Mesendoderm (in vitro differentiated cells): ENCODE measurements at places on chromosomes 12 and 14.

GRCh38 chr12:28209782-28210181 lies 19.5 kb downstream of the CCDC91 start:
- H3K27me3 ChIP-seq = no peaks in the 10 kb centered on the region
- H3K4me3 ChIP-seq = no peak overlapping the region
- peak; percentile 61 for DNase-seq
- no peaks in the 10 kb centered on the region for H3K36me3 ChIP-seq

DNA sequence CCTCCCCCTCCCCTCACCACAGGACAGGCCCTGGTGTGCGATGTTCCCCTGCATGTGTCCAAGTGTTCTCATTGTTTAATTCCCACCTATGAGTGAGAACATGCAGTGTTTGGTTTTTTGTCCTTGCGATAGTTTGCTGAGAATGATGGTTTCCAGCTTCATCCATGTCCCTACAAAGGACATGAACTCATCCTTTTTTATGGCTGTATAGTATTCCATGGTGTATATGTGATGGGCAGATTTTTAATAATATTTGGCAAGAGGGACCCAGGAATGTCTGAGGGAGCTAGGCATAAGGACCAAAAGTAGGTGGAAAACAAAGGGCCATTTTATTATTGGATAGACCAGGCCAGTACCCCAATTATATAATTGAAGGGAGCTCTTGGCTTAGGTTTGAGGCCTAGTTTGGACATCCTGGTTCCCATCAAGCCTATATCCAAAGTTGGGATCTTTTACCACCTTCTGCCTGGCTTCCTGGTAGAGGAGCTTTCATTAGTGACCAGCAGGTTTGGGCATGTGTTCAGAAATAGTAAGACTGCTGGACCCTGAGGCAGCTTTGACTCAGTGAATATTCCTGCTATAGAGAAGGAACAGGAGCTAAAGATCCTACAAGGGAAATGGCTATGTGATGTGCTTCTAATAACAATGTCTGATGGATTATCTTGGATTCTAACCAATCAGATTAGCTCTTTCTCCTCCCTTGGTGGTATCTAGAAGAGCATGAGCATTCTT lies 76.0 kb downstream of the CAND1 start:
- no peaks in the 10 kb centered on the region for H3K36me3 ChIP-seq
- DNase-seq = no peak
- H3K27me3 ChIP-seq = no peaks in the 10 kb centered on the region
- H3K4me3 ChIP-seq = no peak overlapping the region
- H3K4me1 ChIP-seq = no peaks in the 10 kb centered on the region
- H3K27ac ChIP-seq = no peak overlapping the region

DNA sequence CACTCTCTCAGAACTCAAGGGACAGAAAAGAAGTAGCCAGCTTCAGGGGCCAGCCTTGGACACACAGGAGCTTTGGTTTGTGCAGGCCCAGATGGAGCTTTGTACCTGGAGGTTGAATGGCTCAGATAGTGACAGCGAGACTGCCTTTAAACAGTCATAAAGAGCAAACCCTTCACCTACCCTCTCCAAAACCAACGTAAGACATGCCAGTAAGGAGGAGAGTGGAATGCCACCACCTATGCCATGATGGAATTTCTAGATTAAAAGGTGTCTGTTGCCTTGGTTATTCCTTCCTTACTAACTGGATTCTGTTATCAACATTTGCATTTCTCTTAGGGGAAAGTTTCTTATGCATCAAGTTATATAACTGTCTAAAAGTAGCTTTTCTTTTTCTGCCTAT lies 98.1 kb downstream of the EML1 start:
- no peaks in the 10 kb centered on the region for H3K36me3 ChIP-seq
- no peaks in the 10 kb centered on the region for H3K27me3 ChIP-seq
- H3K4me1 ChIP-seq = no peaks in the 10 kb centered on the region

GRCh38 chr12:41521872-41522379 lies 333.8 kb downstream of the PDZRN4 start:
- no peak for DNase-seq
- H3K27me3 ChIP-seq = no peaks in the 10 kb centered on the region
- no peaks in the 10 kb centered on the region for H3K4me1 ChIP-seq
- H3K4me3 ChIP-seq = no peak overlapping the region

GRCh38 chr12:39867631-39868327 lies 238.1 kb downstream of the SLC2A13 start:
- no peaks in the 10 kb centered on the region for H3K36me3 ChIP-seq
- H3K4me3 ChIP-seq = no peak overlapping the region
- H3K27ac ChIP-seq = no peak overlapping the region
- DNase-seq = no peak
- no peaks in the 10 kb centered on the region for H3K27me3 ChIP-seq
- no peaks in the 10 kb centered on the region for H3K4me1 ChIP-seq

GRCh38 chr12:124683152-124684124 lies 116.0 kb upstream of the NCOR2 start:
- H3K4me1 ChIP-seq = peaks cover 3% of the 10 kb centered on the region
- H3K27me3 ChIP-seq = no peaks in the 10 kb centered on the region
- H3K27ac ChIP-seq = no peak overlapping the region
- no peak overlapping the region for H3K4me3 ChIP-seq
- H3K36me3 ChIP-seq = no peaks in the 10 kb centered on the region
- DNase-seq = peak; percentile 88

DNA sequence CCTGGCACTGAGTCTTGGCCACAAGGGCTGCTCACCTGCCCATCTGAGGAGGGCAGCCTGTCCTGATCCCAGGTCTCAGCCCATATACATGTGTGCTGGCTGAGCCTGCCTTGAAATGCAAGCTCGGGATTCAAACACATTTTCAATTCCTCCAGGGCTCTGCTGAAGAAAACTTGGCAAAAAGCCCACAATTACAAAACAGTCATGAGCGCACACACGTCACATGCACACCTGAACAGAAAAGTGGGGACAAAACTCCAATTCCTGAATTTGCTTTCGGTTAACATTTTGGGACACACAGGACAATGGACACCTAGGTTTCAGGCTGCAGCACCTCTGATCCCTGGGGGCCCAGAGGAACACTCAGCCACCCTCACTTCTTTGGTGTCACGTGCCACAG lies 113.9 kb downstream of the RBM19 start:
- no peaks in the 10 kb centered on the region for H3K36me3 ChIP-seq
- DNase-seq = no peak
- no peaks in the 10 kb centered on the region for H3K27me3 ChIP-seq
- H3K27ac ChIP-seq = no peak overlapping the region

GRCh38 chr12:2641207-2641606 lies 153.6 kb upstream of the FKBP4 start:
- H3K4me3 ChIP-seq = no peak overlapping the region
- peaks cover 12% of the 10 kb centered on the region for H3K4me1 ChIP-seq
- H3K27me3 ChIP-seq = no peaks in the 10 kb centered on the region
- no peak overlapping the region for H3K27ac ChIP-seq
- H3K36me3 ChIP-seq = no peaks in the 10 kb centered on the region
- DNase-seq = peak; percentile 82

- H3K4me3 ChIP-seq = no peak overlapping the region
- no peaks in the 10 kb centered on the region for H3K36me3 ChIP-seq
- no peak overlapping the region for H3K27ac ChIP-seq
- no peaks in the 10 kb centered on the region for H3K4me1 ChIP-seq
- H3K27me3 ChIP-seq = no peaks in the 10 kb centered on the region
Measured at GRCh38 chr12:66166561-66166960, 3.2 kb downstream of the TMBIM4 start.

GRCh38 chr12:81692008-81692407 lies 67.1 kb downstream of the PPFIA2 start:
- peak; percentile 46 for DNase-seq
- H3K27me3 ChIP-seq = no peaks in the 10 kb centered on the region
- H3K27ac ChIP-seq = no peak overlapping the region
- H3K4me3 ChIP-seq = no peak overlapping the region

GRCh38 chr12:103821773-103822172 lies 19.3 kb downstream of the NT5DC3 start:
- no peak for DNase-seq
- H3K4me3 ChIP-seq = no peak overlapping the region
- H3K27me3 ChIP-seq = no peaks in the 10 kb centered on the region
- no peak overlapping the region for H3K27ac ChIP-seq

DNA sequence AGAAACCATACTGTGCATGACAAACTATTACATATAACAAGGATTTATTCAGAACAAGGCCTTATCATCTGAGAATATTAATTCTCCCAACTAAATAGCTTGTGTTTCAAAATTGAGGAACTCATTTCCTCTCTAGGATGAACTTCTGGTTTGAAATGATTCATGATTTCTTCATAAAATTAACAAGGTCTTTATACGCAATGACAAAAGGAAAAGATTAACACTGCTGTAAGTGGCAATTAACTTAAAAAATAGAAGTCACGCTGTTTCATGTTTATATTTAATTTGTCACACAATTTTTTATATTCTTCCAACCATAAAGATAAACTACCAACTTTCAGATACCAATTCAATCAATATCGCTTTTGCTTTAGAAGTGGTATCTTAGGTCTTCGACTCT lies 80.8 kb downstream of the GRIP1 start:
- H3K36me3 ChIP-seq = no peaks in the 10 kb centered on the region
- no peaks in the 10 kb centered on the region for H3K27me3 ChIP-seq
- H3K27ac ChIP-seq = no peak overlapping the region
- no peak overlapping the region for H3K4me3 ChIP-seq
- no peaks in the 10 kb centered on the region for H3K4me1 ChIP-seq

GRCh38 chr12:110718222-110718908 lies 24.3 kb downstream of the PPP1CC start:
- H3K4me3 ChIP-seq = no peak overlapping the region
- H3K4me1 ChIP-seq = no peaks in the 10 kb centered on the region
- no peak overlapping the region for H3K27ac ChIP-seq

DNA sequence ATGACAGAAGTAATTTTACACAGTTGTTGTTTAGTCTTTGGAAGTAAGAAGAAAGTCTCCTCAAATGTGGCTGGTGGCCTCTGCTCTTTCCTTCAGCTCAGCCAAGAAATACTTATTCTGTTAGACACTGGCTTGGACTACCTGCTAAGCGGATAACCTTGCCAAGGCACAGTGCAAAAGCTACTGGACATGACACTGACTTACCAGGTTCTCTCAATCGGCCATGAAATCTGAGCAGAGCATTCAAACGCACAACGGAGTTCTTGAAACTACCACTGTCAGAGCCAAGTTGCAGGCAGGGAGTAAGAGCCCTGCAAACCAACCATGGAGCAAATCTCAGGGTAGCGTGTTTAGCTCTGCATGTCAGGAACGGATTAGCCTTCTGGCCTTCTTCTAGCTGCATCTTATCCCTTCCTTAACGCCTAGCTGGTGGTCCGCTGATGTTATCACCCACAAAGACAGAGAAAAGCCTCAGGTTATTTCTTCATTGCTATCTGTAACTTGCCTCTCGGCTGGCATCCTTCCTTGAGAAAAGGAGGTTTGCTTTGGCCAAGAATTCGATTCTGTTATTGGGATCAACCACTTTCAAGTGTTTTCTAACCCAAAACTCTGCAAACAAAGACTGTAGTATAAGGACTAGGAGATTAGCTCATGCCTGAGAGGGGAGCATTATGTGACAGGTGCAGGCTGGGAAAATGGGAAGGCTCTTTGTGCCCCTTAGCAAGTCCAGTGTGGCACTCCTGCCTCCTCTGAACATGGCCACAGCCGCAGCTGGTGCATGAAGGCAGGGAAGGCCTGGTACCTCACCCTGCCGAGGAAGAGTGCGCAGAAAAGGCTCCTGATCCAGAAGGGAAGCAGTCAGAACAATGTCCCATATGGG lies 223.4 kb downstream of the GLT1D1 start:
- H3K4me3 ChIP-seq = no peak overlapping the region
- no peaks in the 10 kb centered on the region for H3K27me3 ChIP-seq
- DNase-seq = peak; percentile 62
- no peaks in the 10 kb centered on the region for H3K4me1 ChIP-seq
- H3K36me3 ChIP-seq = no peaks in the 10 kb centered on the region

DNA sequence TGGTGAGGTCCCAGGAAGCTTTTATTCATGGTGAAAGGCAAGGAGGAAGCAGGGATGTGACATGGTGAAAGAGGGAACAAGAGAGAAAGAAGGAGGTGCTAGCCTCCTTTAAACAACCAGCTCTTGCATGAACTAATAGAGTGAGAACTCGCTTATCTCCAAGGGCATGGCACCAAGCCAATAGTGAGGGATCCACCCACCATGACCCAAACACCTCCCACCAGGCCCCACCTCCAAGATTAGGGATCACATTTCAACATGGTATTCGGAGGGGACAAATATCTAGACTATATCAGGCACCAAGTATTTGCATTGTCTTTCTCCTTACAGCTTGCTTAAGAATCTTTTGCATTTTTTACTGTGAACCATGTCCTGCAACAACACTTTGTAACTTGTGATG lies 91.9 kb upstream of the DHRS4 start:
- H3K4me1 ChIP-seq = no peaks in the 10 kb centered on the region
- no peaks in the 10 kb centered on the region for H3K27me3 ChIP-seq
- no peaks in the 10 kb centered on the region for H3K36me3 ChIP-seq
- DNase-seq = peak; percentile 36

DNA sequence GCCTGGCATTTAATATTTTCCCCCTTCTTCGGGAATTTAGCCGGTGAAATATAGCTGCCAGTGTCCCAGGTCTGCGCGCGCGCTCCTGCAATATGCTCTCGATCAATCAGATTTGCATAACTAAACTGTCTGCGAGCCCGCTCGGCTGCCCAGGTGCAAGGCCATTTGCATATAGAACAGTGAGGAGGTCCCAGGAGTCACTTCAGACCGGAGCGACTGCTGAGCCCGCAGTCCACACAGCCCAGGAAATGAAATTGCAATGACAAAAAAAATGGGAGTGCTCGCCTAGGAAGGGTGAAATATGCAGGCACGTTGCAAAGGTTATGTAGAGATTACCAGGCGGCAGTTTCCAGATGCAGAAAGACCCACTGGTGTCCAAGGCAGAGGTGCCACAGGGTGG lies 228.5 kb downstream of the VRK1 start:
- DNase-seq = no peak
- H3K36me3 ChIP-seq = no peaks in the 10 kb centered on the region
- peaks cover 2% of the 10 kb centered on the region for H3K4me1 ChIP-seq
- no peak overlapping the region for H3K4me3 ChIP-seq
- no peaks in the 10 kb centered on the region for H3K27me3 ChIP-seq

- DNase-seq = no peak
- H3K36me3 ChIP-seq = no peaks in the 10 kb centered on the region
- no peaks in the 10 kb centered on the region for H3K27me3 ChIP-seq
- H3K4me3 ChIP-seq = no peak overlapping the region
- no peak overlapping the region for H3K27ac ChIP-seq
Measured at GRCh38 chr12:75947156-75947723, 84.3 kb downstream of the PHLDA1 start.

GRCh38 chr14:96589577-96589976 lies 87.4 kb downstream of the PAPOLA start:
- no peaks in the 10 kb centered on the region for H3K27me3 ChIP-seq
- no peaks in the 10 kb centered on the region for H3K4me1 ChIP-seq
- H3K36me3 ChIP-seq = no peaks in the 10 kb centered on the region
- no peak overlapping the region for H3K27ac ChIP-seq
- DNase-seq = no peak
- H3K4me3 ChIP-seq = no peak overlapping the region
